ENCODE measurements at places on chromosomes 2 and 18. TPM values are rescaled to one million over a fixed set of nuclear protein-coding genes. Genes with fewer than 3 reads are reported as not detected.

The NEUROD1 gene
- not detected for total RNA-seq

DNA sequence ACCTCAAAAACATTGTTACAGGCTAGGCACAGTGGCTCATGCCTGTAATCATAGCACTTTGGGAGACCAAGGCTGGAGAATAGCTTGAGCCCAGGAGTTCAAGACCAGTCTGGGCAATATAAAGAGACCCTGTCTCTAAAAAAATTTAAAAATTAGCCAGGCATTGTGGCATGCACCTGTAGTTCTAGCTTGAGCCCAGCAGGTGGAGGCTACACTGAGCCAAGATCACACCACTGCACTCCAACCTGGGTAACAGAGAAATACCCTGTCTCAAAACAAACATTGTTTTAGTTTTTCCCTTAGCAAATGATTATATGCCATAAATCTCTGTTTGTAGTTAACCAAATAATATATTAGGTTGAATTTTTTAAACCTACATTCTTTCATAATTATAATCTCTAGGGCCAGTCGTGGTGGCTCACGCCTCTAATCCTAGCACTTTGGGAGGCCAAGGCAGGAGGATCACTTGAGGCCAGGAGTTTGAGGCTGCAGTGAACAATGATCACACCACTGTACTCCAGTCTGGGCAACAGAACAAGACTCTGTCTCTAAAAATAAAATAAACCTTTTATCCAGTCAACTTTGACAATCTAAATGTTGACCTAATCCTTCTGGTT is 13.3 kb upstream of the CYP20A1 start:
- peak; percentile 5 for DNase-seq

The CNTNAP5 gene
- total RNA-seq: not detected

DNA sequence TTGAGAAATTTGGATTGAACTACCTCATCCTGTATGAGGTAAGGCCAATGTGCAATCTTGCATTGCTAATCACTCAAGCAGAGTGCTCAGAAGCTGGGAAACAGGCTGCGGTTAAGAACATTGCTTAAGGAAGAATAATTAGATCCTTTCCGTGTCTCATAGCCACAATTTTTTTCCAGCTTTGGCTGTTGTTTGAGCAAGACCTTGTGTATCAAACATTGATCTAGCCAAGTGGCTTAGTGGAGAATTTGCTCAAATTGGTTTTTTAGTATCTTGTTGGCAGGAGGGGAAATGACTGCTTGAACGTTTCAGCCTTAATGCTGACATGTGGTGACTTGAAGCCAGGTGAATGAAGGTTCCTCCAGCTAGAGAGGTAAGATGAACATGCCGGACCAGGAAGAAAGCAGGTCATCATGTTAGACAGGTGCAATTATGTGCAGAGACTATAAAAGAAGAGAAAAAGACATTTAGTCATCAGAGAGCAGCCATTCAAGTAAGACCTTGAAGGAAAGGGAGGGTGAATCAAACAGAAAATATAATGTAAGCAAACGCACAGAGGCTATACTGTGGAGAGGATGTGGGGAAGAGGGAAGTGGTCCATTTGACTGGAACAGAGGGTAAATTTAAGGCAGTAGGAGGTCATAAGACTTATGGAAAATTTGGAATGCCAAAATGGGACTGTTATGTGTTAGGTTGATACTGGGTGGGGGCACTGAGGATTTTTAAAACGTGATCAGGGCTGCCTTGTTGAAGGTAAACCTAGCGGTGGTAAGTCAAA is 98.9 kb upstream of the CYP1B1 start:
- DNase-seq: peak; percentile 96

GRCh38 chr2:8986327-8986976 is 17.0 kb downstream of the MBOAT2 start:
- DNase-seq: no peak

The GCG gene
- total RNA-seq: not detected

The LRRTM1 gene
- total RNA-seq: not detected

The GREB1L gene
- total RNA-seq: 1.7 TPM

DNA sequence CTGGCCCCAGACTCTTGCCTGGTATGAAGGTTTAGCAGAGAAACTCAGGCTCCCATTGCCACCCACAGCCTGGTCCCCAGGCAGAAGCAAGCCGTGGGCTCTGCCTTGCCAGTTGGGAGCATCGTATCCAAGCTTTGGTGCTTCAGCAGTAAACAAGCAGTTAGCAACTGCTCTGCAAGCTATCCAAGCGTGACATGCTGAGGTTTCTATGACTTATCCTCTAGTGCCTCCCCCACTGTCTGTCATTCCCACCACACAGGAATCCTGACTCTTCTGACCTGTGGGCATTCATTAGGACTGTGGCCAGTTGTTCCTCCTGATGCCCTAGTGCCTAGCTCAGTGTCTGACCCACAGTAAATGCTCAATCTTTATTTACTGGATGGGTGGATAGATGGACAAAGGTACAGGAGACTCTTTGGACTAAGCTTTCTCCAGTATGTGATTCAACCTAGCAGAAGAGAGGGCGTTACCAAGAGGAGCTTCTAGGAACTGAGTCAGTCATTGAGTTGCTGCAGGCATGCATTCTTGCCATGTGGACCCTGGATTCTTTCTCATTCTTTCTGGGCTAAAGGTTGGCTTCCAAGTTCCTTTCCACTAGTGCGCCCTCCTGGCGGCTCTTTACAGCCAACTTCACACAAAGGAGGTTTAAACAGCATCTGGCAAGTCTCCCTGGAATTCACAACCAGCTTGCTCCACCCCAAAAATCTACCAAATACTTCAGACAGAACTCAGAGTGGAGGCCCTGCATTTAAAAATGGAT is 40.6 kb upstream of the MRPL19 start:
- DNase-seq: peak; percentile 95

DNA sequence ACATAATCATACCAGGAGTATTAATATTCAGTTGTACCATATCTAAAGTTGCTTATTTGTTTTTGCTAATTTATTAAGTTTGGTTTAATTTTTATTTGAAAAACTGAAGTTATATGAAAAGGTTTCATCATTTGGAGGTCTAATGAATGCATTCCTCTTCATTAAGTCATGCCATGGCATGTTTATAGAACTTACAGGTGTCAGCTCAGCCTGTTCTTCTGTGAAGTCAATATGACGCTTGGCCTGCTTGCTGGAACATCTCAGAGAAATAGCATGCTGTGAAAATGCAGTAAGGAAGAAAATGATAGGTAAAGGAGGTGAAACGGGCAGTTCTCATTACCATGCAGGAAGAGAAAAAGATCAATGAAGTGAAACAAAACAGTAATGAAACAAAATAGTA is 58.2 kb downstream of the RAPH1 start:
- peak; percentile 28 for DNase-seq

- DNase-seq: no peak
Observed at GRCh38 chr2:31216734-31217133, 581 bp downstream of the CAPN14 start.

DNA sequence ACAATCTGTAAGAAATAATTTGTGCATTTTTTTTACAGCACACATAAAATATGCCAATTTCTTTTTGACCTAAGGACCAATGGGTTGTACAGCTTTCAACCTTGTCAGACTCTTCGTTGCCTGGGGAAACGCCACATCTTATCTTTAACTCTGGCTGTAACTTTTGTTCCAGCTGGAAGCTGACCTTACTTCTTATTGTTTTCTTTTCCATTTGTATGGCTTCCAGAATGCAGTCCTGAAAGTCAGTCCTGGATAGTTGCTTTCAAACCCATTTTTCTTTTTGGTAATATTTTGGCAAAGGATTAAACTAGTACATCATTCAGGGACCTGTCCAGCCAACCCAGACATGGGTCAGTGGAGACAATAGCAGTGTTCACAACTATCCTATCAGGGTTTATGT is 686.5 kb upstream of the CDH2 start:
- no peak for DNase-seq

- DNase-seq: peak; percentile 79
Observed at GRCh38 chr2:220076734-220077133, 449.3 kb downstream of the SLC4A3 start.

GRCh38 chr2:96842600-96842999 is 1.2 kb downstream of the ANKRD23 start:
- no peak for DNase-seq

- DNase-seq: no peak
Observed at GRCh38 chr2:193253014-193253530, 1058.3 kb upstream of the TMEFF2 start.

DNA sequence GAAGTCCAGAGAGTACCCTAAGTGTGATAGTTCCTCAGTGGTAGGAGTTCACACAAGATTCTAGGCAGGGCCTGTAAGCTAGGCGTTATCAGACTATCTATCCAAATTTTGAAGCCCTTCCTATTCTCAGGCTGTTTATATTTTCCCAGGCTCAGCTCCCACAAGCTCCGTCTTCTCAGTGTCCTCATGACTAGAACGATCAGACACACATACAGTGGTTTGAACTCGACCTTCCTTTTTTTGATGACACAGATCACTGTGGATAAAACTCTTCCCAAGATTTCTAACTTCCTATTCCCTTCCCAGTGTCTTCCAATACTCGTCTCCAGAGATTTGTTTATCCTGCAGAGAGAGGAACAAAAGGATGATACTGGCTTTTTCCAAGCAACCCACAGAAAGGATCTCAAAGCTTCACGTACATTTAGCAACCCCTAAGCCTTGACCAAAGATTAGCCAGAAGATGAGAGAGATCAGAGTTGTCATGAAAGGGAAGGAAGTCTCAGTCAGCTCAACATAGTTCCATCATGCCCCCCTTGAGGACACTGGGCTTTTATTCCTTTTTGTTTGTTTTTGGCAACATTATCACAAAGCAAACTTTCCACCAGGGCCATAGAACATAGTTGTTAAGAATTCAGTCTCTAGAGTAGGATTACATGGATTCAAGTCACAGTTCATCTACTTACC is 42.3 kb upstream of the DOK6 start:
- no peak for DNase-seq

The GPR35 gene
- total RNA-seq: 0.28 TPM

The MYCN gene
- 0.50 TPM for total RNA-seq

The GRB14 gene
- total RNA-seq: 9.8 TPM

The ARHGEF4 gene
- total RNA-seq: 70.3 TPM

GRCh38 chr2:238998801-238999200 is 150.9 kb downstream of the TWIST2 start:
- no peak for DNase-seq

- no peak for DNase-seq
Observed at GRCh38 chr2:165863810-165864261, 69.8 kb upstream of the GALNT3 start.

The TMEM198 gene
- total RNA-seq: 1.3 TPM

GRCh38 chr2:190762566-190762965 is 113.7 kb downstream of the NAB1 start:
- no peak for DNase-seq

DNA sequence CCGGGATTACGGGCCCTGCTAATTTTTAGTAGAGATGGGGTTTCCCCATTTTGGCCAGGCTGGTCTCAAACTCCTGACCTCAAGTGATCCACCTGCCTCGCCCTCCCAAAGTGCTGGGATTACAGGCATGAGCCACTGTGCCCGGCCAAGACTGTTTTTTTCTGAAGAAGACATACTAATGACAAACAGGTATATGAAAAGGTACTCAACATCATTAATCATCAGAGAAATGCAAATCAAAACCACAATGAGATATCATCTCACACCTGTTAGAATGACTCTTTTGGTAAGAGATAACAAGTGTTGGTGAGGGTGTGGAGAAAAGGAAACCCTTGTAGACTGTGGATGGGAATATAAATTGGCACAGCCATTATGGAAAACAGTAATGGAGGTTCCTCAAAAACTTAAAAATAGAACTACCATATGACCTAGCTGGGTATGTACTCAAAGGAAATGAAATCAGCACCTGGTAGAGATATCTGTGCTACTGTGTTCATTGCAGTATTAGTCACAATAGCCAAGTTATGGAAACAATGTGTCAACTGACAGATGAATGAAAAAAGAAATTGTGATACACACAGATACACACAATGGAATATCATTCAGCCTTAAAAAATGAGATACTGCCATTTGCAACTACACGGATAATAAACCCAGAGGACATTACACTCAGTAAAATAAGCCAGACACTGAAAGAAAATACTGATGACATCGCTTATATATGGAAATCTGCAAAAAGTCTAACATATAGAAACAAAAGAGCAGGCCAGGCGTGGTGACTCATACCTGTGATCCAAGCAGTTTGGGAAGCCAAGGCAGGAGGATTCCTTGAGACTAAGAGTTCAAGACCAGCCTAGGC is 20.8 kb downstream of the SOS1 start:
- peak; percentile 75 for DNase-seq

GRCh38 chr2:170573671-170574070 is 141.5 kb upstream of the SP5 start:
- DNase-seq: no peak

DNA sequence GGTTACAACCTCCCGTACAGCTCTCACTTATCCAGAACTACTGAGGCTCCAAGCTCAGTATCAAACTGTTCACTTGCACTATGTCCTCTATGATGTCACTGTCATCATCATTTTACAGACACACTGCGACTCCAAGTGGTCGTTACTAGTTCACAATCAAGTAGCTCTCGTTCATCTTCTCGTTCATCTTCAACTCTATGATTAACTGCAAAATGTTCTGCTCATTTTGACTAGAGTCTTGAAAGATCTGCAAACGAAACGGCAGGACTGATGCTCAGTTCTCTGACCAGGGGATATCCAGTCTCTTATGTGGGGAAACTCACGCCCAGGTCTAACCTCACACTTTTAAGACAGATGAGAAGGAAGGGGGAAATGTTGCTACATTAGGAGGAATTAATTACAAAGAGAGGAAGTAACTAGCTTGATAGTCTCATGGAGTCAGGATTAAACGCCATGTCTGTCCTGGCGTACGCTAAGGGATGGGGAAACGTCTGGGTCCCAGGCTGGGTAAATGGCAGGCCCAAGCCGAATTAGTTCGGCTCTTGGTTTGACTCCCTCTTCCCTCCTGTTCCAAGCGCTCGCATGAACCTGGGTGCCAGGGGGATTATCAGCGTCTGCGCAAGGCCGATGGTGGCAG is 794 bp upstream of the CHCHD5 start:
- no peak for DNase-seq

DNA sequence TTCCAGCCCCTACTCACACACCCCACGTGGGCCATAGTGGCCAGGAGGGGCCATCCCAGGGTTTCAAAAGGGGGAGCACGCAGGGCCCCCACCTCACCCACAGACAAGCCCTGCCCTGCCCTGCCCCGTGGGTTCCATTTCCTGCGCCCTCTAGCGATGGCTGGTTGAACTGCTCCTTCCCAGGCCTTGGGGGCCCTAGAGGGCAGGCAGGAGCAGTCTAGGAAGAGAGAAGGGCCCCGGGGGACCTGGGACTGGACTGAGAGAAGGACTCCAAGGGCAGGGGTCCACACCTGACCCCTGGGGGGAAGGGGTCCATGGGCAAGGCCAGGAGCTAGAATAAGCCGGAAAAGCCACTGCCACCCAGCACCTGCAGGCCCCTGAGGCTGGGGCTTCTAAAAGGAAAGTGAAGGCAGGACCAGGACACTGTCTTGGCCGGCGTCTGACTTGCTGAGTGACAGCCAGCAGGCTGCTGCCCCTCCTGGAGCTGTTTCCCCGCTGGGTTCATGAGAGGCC is 10.1 kb downstream of the CYP26B1 start:
- DNase-seq: peak; percentile 28

The SERPINB3 gene
- 12.7 TPM for total RNA-seq

Measured in mammary epithelial cell (primary cell).